ENCODE measurements at places on chromosomes 11 and 22. TPM values are rescaled to one million over a fixed set of nuclear protein-coding genes. Genes with fewer than 3 reads are reported as not detected.
A peak's percentile ranks its signal among the peaks of the same experiment; 100 is the strongest.

The OR4D5 gene
- not detected for polyA plus RNA-seq

The MIOX gene
- not detected for polyA plus RNA-seq

The TSPAN32 gene
- 3.7 TPM for polyA plus RNA-seq

The CDC42BPG gene
- polyA plus RNA-seq, result 0.48 TPM

The MFNG gene
- polyA plus RNA-seq, result 4.2 TPM

The C22orf42 gene
- not detected for polyA plus RNA-seq

The PRR5 gene
- polyA plus RNA-seq, result 27.2 TPM

The TCN1 gene
- polyA plus RNA-seq, result not detected

The PARVA gene
- 79.6 TPM for polyA plus RNA-seq

GRCh38 chr11:111905411-111905810 lies 6.2 kb downstream of the CRYAB start:
- no peak for DNase-seq

GRCh38 chr11:107801641-107802040 lies 56.9 kb downstream of the SLC35F2 start:
- no peak for DNase-seq

- DNase-seq, result no peak
Measured at GRCh38 chr11:13114566-13115379, 105.7 kb downstream of the RASSF10 start.

- no peak for DNase-seq
Measured at GRCh38 chr11:123525511-123525918, 95.4 kb downstream of the GRAMD1B start.

GRCh38 chr11:46290598-46291309 lies 13.3 kb downstream of the CREB3L1 start:
- DNase-seq, result peak; percentile 92

GRCh38 chr11:120208777-120209176 lies 2.1 kb upstream of the OAF start:
- no peak for DNase-seq

DNA sequence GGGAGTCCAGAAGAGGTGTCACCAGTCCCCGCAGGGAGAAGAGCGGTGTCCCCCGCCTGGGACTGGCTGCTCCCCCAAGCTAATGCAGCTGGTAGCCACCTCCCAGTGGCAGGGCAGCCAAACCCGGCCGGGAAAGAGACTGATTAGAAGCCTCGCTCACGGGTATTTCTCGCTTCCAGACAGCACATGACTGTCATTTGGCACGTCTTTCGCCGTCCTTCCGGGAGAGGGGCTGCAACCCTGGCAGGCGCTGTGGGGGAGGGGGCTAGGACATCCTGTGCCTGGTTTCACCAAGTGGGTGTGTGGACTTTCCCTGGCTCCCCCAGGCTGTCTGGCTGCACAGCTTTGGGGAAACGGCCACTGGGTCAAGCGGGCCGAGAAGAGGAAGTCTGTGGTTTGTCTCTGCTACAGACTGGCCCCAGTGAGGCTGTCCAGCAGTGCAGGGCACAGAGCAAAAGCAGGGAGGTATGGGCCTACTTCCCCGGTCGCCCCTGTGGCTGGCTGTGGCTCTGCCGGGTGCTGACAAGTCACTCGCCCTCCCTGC lies 3.8 kb downstream of the CD81 start:
- no peak for DNase-seq

DNA sequence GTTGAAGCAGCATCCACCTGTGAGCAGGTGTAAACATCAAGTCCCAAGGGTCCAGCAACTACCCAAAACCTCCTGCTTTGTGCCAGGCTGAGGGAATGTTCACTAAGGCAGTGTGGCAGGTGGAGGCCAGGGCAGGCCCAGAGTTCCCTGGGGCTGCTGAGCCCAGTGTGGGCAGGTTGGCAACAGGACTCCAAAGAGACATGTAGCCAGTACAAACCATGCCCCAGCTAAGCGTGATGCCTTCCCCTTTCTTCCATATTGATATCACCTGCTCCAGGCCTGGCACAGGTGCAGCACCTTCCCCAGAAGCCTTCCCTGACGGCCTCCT lies 30.0 kb upstream of the SCUBE2 start:
- DNase-seq, result no peak

DNA sequence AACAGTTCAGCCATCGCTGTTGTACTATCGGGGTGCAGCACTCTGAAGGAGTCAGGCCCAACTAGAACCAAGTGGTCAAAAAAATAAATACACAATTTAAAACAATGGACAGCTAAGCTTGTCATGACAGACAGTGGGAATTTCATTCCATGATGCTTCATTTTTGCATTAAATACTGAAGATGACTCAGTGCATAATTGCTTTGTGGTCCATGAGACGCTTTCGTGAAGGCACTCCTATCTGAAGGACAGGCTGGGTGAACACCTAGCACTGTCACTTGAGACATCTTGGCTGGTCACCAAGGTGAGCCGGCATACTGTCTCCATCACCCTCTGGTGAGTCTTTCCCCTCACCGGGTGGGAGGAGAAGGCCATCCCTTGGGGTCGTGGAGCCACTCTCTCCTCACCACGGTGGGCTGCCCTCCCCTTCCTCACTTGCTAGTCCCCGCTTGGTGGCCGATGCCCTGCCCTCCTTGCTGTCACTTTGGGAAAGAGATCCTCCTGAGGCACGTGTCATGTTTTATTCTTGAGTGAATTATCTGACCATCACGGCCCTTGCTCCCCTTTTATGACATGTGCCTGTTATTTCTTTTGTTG lies 4.9 kb upstream of the TESMIN start:
- no peak for DNase-seq

GRCh38 chr11:75560644-75561043 lies 1.4 kb upstream of the SERPINH1 start:
- no peak for DNase-seq

DNA sequence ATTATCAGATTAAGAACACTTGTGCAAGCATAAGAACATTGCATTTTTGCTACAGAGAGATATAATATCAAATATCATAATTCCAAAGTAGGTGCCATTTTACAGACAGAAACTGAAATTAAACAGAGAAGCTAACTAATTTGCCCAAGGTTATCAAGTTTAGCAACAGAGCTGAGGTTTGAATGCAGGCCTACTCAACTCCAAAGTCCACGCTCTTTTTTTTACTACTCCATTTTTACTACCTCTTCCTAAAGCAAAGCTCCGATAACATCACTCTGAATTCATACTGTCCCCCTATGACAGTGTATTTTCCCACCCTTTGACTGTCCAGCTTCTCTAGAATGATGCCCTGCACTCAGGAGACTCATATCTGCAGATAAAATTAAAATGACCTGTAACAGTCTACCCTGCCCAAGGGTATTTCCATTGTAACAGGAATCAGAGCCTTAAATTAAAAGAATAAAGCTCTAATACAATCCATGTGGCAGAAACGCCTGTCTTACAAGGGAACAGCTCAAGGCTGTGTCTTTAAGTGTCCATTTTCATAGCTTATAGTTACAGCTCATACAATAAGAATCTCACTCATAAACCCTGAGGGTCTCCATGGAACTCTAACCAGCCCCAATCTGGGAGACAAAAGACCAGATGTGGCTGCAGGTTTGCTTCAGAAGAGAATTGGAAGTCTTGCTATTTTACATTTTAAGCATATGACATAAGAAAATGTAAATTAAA lies 36.8 kb downstream of the ALG9 start:
- no peak for DNase-seq

GRCh38 chr11:36258730-36259360 lies 30.4 kb downstream of the COMMD9 start:
- DNase-seq, result peak; percentile 42

DNA sequence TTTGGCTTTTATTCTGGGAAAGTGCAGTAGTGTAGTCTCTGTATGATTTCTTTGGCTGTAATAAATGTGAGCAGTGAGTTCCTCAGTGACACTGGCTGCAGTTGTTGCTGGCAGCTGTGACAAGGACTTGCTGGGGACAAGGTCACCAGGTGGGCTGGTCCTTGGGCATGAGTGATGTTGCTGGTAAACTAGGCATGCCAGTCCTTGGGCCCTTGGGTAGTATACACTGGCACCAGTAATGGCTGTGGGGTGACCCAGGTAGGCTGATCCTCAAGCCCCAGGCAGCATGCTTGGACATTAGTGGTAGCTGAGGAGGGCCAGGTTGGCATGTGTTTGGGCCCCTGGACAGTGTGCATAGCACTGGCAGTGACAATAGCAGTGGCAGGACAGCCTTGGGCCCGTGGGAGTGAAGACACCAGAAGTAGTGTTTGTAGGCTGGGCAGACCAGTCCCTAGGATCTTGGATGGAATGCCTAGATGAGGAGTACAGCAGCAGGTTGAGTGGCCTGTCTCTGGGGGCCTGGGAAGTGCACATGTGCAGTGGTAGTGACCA lies 164.3 kb downstream of the GUCY1A2 start:
- DNase-seq, result no peak

GRCh38 chr11:91188484-91188883 lies 965.6 kb upstream of the CHORDC1 start:
- no peak for DNase-seq

- DNase-seq, result peak; percentile 58
Measured at GRCh38 chr22:32473388-32473952, 1.1 kb upstream of the FBXO7 start.

DNA sequence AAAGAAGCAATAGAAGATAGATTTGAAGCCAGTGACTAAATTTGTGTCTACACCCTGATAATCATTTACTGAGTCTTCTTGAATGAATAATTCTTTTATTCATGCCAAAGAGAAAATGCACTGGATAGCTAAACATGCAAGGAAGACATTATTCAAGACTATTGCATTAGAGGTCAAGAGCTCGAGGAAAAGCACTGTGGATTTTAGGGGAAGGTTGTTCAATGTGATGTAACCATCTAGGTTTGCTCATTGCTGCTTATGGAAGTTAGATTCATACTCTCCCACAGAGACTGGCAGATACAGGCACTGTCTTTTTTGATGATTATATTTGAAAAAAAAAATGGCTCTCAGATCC lies 682.1 kb downstream of the KCNA4 start:
- no peak for DNase-seq

DNA sequence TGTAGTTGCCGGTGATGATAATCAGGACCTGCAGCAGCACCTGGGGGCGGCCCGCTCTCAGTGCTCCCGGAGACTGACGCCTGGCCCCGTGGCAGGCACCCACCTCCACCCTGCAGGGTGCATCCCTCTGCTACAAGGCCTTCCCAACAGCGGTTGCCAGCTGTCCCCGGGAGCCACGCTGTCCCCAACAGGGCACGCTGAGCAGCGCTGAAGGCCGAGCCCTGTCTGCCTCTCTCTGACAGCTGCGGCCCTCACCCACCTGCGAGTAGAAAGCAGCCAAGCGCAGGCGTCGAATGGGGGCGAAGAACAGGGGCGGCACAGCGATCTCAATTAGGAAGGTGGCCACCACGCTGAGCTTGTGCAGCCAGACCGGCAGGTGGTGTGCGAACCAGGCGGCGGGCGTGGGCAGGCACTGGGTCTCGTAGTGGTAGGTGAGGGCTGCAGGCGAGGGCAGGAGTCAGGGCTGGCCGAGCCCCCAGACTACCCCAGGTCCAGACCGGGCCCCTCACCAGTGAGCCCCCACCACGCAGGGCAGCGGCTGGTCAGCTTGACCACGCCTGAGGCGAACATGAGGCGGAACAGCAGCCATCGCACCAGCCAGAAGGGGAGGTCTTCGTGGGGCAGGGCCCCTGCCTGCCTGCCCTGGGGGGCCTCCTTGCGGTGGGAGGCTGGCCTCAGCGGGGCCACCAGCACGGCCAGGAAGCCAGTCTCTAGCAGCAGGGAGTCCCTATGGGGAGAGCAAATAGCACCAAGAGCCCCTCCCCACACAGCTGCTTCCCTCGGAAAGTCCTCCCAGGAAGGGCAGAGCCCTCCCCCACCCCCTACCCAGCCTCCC lies 1.5 kb downstream of the LMF2 start:
- no peak for DNase-seq
